Activated CD4-positive, CD25-positive, alpha-beta regulatory T cell (primary cell): ENCODE measurements at places on chromosomes 5 and 9.

- DNase-seq = no peak
Observed at GRCh38 chr5:138850865-138851435, 24.2 kb downstream of the LRRTM2 start.

- no peak for DNase-seq
Observed at GRCh38 chr5:164235300-164235891, 730.0 kb downstream of the MAT2B start.

DNA sequence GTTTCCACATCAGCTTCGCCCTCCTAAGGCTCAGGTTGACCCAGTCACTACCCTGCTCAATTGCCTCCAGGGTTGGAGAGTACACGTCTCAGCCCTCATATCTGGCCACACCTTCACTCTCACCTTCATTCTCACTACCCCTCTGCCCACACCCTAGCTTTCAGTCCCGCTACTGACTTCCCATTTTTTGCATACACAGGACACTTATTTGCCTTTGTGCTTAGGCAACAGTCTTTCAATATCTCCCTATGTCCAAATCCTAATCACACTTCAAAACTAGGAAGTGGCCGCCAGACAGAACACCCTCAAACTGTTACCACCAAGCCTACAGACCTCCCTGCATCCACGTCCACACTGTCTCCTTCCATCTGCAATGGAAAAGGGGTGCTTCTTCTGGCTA lies 10.9 kb downstream of the MCTP1 start:
- DNase-seq = no peak

GRCh38 chr5:142861011-142861410 lies 90.8 kb downstream of the ARHGAP26 start:
- DNase-seq = no peak

- no peak for DNase-seq
Observed at GRCh38 chr9:75019022-75019421, 9.1 kb downstream of the CARNMT1 start.

GRCh38 chr9:37575511-37575914 lies 667 bp downstream of the FBXO10 start:
- no peak for DNase-seq

DNA sequence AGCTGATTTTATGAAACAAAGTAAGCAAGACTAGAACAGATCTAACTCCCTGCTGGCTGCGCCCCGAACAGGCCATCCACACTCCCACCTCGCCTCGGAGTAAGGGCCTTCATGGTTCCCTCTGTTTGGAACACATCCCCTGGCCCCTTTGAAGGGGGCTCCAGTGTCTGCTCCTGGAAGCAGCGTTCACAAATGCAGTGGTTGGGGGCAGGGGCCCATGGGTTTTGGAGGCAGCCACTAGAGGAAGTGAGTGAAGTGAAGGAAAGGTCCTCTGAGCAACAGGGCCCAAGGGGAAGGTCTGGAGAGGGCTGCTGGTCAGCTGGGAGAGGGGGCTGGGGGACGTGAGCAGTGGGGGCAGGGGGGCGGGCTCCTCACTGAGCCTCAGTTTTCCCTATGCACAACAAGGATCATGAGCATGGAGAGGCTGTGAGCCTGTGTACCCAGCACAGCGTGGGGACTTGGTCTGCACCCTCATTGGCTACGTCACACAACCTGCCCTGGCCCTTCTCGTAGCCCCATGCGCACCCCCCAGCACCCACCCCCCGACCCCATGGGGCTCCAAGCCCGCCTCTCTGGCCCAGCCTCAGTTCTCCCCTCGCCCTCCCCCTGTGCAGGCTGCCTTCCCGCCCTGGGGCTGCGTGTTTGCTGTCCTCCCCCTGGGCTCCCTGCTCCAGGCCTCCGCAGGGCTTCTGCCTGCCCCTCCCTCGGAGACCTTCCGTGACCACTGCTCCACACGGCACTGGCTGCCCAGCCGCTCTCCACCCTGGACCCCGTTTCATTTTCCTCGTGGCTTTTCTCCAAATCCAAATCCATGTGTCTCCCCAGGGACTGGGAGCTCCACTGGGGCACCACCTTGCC lies 39.5 kb downstream of the RASGEF1C start:
- DNase-seq = no peak

GRCh38 chr5:146342519-146342881 lies 3.9 kb downstream of the POU4F3 start:
- no peak for DNase-seq

DNA sequence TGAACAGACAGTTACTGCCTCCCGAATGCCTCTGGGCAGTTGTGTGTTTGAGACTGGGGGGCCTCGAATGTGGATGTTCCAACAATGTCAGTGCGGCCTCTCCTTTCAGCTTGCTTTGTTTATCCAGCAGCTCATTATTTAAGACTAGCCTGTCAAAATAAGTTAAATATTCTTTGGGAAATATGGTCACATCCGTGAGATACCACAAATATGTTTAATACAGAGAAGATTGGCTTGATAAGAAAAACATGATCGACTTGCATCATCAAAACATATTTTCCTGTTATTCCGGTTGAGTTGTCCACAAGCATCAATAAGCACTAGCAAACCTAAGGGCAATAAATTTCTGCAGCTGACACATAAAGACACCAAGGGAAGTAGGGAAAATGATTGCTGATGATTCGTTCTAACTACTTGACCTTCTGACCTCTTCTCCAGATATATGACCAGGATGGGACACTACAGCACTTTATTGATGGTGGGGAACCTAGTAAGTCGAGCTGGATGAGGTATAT lies 66.5 kb downstream of the PRDM6 start:
- no peak for DNase-seq

- no peak for DNase-seq
Observed at GRCh38 chr9:26326563-26326962, 566.0 kb downstream of the CAAP1 start.

DNA sequence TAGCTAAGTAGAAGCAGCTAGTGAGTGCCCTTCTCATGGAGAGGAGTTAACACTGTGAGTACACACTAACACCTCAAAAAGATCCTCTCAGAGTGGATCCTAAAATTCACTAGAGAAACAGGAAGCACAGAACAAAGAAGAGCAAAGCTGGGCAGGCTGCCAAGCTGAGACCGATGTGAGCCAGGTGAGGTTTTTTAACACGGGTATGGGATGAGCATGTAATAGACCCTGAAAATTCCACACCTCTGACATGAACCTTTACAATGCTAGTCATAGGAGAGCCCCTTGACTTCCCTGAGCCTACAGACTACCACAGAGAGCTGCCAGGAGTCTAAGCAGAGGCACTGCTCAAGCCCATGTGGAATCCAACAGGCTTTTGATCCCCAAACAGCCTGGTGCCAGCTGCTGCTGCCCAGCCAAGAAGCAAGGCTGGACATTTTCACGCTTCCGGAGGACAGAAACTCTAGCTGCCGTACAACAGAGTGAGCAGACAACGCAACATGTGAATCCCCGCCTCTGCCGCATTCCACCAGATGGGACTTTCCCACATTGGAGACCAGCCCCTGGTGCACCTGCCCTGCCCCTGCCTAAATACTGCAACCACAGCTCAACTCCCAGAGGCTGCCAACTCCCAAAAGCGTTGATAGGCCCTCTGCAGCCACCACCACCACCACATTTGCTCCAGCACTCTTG lies 280.8 kb downstream of the CDH10 start:
- DNase-seq = no peak

- DNase-seq = no peak
Observed at GRCh38 chr5:122121479-122122465, 7.6 kb upstream of the ZNF474 start.

- DNase-seq = no peak
Observed at GRCh38 chr9:87812375-87813118, 70.1 kb upstream of the SPATA31E1 start.

- DNase-seq = no peak
Observed at GRCh38 chr5:142095035-142095434, 13.5 kb upstream of the NDFIP1 start.

- no peak for DNase-seq
Observed at GRCh38 chr5:110973510-110973909, 98.0 kb upstream of the TSLP start.

DNA sequence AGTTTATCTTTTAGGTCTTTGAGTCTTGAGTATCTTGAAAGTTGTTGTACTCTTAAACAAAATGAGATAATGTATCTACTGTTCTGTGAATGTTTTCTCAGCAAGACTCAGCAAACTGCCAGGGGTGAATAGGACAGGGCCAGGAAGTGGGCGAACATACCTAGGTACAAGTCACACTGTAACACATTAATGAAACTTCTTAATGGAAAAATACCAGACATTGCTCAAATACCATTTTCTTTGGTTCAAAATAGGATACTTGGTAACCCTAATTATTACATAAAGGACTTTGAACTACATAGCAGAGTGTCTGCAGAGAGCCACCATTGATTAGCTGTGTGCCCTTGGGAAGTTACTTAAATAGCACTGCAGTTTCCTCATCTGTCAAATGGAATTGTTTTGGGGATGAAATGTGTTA lies 197.5 kb downstream of the ARHGEF28 start:
- DNase-seq = no peak

DNA sequence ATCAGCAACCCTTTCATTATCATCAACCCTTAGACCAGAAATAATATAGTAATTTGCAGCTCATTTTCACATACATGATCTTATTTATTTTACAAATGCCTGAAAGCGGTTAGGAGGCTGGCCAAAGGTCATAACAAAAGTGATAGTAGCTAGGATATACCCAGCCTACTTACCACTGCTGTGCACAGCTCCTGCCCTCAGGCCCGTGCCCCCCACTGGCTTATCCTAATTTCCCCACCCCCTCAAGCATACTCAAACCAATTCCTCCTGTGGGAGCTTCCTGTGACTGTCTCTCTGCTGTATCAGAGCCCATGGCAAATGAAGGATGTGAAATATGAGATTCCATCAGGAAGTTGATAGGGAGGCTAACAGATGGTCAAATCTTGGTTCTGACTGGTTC lies 14.8 kb downstream of the FAM219A start:
- DNase-seq = no peak

GRCh38 chr9:117970276-117971050 lies 266.3 kb downstream of the TLR4 start:
- no peak for DNase-seq

DNA sequence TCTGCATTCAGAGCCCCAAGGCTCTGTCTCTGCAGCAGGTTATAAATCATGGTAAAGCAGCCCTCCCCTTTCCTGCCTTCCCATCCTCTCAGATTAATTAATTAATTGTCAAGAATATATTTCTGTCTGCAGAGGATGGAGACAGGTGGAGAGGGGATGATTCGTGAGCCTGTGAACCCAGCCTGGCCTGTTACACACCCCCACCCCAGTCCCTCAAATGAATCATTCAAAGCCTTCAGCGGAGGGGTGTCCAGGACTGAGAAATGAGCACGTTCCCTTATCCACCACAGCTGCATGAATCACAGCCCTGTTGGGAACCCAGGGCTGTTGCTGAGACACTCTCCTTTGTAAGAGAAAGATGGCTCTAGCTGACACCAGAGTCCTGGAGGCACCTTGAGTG lies 56.0 kb downstream of the NIPAL4 start:
- no peak for DNase-seq

- no peak for DNase-seq
Observed at GRCh38 chr5:122182491-122182921, 53.2 kb downstream of the ZNF474 start.

- no peak for DNase-seq
Observed at GRCh38 chr5:72433522-72433921, 73.7 kb downstream of the ZNF366 start.

- DNase-seq = no peak
Observed at GRCh38 chr9:10059044-10059443, 553.8 kb downstream of the PTPRD start.

DNA sequence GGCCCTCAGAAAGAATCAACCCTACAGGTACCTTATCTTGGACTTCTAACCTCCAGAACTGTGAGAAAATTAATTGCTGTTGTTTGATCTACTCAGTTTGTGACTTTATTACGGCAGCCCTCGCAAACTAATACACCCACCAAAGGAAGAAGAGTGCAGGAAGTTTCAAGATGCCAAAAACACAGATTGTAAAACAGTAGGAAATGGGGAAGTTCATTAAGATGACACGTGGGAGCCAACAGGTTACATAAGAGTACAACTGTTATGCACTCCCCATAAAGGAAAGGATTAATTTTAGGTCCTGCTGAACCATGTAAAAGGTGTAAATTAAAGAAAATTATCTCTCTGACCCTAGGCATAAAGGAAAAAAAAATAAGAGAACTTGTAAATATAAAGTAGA lies 294.3 kb downstream of the EPB41L4A start:
- no peak for DNase-seq

GRCh38 chr5:116492776-116493175 lies 81.8 kb downstream of the SEMA6A start:
- no peak for DNase-seq

- DNase-seq = no peak
Observed at GRCh38 chr9:137798901-137799629, 78.5 kb upstream of the CACNA1B start.

GRCh38 chr9:113632776-113633590 lies 169.5 kb downstream of the RGS3 start:
- no peak for DNase-seq

GRCh38 chr5:15827741-15828140 lies 327.8 kb downstream of the FBXL7 start:
- no peak for DNase-seq

DNA sequence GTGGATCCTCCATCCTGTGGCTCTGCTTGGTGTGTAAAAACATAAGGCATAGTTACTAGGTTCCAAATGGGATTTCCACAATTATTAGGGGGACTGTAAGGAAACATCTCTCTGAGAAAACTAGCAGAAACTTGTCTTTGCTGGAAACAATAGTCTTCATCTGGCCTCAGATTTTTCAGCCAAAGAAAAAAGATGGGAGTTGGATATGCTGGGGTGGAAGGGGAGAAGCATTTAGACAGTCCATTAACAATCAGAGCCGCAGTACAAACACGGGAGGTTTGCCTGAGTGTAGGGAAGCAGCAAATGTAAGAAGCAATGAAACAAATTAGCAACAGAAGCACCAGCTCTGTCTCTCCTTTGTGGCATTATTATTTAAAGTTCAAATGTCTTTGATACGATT lies 402.7 kb upstream of the ZNF608 start:
- DNase-seq = no peak

DNA sequence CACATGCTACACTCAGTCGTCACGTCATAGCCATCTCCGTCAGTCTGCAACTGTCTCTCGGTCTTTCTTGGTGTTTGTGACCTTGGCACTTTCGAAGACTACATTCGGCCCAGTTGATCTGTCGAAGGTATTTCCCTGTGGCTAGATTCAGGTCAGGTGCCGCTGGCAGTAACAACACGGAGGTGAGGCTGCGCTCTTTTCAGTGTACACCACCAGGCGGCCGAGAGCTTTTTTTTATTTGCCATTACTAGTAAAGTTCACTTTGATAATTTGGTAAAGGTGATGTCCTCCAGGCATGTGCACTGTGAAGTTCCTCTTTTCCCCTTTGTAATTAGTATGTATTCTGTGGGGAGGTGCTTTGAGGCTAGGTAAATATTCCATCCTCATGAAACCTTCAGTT lies 49.7 kb downstream of the RNF130 start:
- no peak for DNase-seq

- no peak for DNase-seq
Observed at GRCh38 chr5:142472306-142472951, 147.6 kb upstream of the SPRY4 start.
